ENCODE measurements at places on chromosomes 7 and 10. TPM values are rescaled to one million over a fixed set of nuclear protein-coding genes. Genes with fewer than 3 reads are reported as not detected.
A peak's percentile ranks its signal among the peaks of the same experiment; 100 is the strongest.

Gene ATOH7
- not detected for total RNA-seq

Gene DGKB
- 2.2 TPM for total RNA-seq

Gene TLX1
- total RNA-seq = not detected

Gene NRCAM
- 7.9 TPM for total RNA-seq

Gene TAS2R5
- total RNA-seq = 6.1 TPM

Gene SLC26A5
- not detected for total RNA-seq

Gene ZNF37A
- total RNA-seq = 14.5 TPM

Gene MACC1
- 6.9 TPM for total RNA-seq

Gene HIP1
- 17.7 TPM for total RNA-seq

Gene SPAM1
- total RNA-seq = not detected

DNA sequence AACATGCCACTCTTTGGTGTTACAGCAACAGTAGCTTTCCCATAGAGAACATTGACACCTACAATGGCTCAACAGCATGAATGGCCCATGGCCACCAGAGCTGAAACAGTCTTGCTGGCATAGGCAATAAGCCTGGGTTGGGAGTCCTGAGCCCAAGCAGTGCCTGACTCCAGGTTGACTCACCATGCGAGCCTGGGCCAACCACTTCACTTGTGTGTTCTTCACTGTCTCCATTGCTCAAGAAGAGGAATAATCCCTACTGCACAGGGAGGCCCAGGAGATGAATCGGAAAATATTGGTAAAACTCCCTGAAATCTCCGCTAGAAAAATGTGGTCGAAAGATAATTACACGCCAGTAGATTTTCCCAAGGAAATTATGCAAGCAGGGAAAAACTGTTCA, 89.2 kb upstream of the INHBA start:
- H3K36me3 ChIP-seq = no peaks in the 10 kb centered on the region
- no peak for DNase-seq
- H3K27ac ChIP-seq = no peak overlapping the region

GRCh38 chr7:34187798-34188307, 282.5 kb downstream of the BMPER start:
- H3K4me3 ChIP-seq = no peak overlapping the region
- no peak overlapping the region for H3K27ac ChIP-seq
- no peaks in the 10 kb centered on the region for H3K36me3 ChIP-seq
- no peak for DNase-seq
- H3K27me3 ChIP-seq = no peaks in the 10 kb centered on the region

DNA sequence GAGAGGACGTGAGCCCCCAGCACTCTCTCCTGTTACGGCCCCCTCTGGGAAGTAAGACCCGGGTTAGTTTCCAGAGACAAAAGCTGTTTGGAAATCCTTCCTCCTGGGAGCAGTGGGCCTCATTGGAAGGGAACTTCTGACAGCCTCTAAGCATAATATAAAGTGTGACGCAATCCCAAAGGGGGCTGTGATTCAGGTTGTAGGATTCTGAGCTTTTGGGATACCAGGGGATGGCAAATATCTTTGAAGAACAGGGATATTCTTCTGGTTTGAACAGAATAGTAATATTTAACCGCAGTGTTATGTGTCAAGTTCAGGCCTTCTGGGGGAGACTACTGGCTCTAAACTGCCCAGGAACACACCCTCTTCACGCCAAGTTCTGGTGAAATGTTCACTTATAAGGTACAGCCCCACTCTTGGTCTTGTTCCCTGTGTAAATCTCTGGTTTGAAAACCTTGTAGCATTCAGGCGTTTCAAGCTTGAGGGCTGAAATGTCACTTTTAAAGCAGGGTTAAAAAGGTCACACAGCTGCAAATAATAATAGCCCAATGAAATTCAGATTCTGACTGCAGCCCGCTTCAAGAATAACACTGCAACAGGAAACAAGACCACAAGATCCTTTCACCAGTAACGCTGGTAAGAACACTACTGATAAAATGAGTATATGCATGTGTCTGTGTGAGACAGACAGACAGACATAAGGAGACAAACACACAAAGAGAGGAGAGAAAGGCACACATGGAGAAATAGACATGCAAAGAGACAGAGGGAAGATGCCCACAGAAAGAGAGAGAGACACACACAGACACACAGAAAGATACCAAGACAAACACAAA, 69.0 kb downstream of the CREB5 start:
- H3K27ac ChIP-seq = no peak overlapping the region
- no peaks in the 10 kb centered on the region for H3K27me3 ChIP-seq
- no peaks in the 10 kb centered on the region for H3K36me3 ChIP-seq
- DNase-seq = no peak

DNA sequence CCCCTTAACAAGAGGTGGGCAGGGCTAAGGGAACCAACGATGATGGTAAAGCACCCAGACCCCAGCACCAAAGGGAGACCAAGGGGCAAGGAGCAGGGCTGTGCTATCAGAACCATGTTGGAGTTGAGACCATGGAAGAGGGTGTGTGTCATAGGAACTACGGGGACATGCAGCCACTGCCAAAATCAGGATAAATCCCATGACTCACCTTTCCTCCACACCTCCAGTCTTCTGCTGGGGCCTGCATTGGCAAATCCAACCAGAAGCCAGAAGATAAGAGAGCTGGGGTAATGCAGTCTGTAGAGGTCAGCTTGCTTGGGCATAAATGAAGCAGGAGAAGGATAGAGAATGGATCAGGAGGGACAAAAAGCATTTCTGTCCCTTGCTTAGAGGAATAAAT, 42.7 kb upstream of the SMARCD3 start:
- no peak for DNase-seq
- H3K4me1 ChIP-seq = no peaks in the 10 kb centered on the region
- H3K27me3 ChIP-seq = no peaks in the 10 kb centered on the region
- no peak overlapping the region for H3K27ac ChIP-seq
- no peaks in the 10 kb centered on the region for H3K36me3 ChIP-seq

DNA sequence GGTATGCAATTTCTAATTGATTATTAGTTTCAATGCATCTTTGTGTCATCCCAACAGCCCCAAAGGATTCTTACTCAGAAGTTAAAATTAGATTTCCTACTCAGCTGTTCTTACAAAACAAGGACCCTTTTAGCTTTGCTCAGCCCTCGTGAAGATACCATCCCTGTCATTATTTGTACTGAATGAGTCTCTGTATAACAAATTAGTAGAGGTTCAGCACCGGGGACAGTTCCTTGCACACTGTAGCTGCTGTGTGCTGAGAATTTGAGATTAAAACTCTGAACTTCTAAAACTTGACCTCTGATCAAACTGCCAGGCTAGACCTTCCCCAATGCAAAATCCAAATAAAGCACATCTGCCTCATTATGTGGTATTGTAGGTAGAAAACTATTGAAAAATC, 299.1 kb downstream of the LHFPL3 start:
- H3K36me3 ChIP-seq = no peaks in the 10 kb centered on the region
- no peak for DNase-seq
- no peak overlapping the region for H3K27ac ChIP-seq

DNA sequence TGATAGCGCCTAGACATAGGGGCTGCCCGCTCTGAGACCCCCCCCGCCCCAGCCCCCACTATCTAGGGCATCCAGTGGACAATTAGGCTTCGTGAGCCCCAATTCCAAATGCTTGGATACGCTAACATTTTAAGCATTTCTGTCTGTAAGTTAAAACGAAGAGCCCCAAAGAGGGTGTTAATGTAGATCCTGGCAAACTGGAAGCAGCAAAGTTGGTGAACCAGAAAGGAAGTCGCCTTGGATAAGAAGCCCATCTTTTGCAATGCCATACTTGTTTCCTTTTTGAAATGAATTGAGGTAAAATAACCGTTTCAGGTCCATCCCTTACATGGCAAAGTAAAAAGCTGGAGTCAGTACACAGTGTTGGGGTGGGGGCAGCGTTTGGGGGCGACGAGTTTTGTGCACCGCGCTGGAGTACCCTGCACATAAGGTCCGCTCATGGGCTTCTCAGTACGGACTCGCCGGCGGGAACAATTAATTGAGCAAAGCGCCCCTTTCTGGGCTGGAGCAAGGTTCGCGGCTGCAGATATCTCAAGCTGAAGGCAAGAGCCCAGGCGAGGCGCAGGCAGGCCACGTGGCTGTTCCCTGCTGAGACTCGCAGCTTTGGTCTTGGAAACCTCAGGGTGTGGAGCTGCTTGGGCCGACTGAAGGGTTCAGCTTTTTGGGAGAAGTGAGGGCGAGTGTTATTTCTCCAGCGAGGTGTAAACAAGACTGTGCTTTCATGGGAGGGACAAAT, 1.4 kb upstream of the TWIST1 start:
- H3K4me3 ChIP-seq = no peak overlapping the region
- H3K27ac ChIP-seq = peak overlapping the region; percentile 82
- H3K27me3 ChIP-seq = peaks cover 8% of the 10 kb centered on the region
- no peak for DNase-seq

Data from vagina (tissue), 2 donors.